ENCODE measurements at places on chromosomes 1 and 21.

- DNase-seq, result no peak
These were observed 43.1 kb upstream of the SGIP1 start for GRCh38 chr1:66490816-66491215.

DNA sequence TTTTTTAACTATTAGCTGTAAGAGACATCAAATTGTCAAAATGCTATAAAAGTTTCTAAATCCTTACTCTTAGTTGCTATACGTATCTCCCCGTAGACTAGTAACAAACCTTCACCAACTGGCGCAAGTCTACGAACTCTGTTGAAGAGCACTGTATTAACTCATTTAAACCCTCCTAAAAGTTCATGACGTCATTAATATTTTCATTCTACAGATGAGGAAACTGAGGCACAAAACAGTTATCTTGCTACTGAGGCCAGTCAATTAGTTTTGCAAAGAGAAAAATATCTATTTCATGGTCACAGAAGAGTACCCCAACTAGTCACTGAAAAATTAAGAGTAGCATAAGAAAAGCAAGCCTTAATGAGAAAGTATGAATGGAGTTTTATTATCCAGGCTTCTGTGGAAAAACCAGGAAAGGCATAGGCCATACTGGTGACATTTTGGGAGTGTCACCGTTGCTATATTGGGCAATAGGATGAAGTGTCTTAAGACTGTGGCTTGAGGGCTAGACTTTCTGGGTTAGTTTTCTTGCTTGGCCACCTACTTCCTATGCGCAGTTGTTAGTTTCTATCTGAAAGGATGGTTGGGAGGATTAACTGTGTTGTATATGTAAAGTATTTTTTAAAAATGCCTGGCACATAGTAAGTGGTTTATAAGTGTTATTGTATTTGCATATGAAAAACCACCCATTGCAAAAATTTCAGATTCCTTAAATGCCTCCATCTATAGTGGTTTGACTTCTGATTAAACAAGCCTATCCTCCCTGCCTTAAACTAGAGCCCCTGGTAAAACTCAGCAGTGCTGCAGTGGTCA lies 52.4 kb upstream of the SYT14 start:
- DNase-seq, result no peak

GRCh38 chr1:172770071-172770470 lies 111.2 kb downstream of the FASLG start:
- no peak for DNase-seq

DNA sequence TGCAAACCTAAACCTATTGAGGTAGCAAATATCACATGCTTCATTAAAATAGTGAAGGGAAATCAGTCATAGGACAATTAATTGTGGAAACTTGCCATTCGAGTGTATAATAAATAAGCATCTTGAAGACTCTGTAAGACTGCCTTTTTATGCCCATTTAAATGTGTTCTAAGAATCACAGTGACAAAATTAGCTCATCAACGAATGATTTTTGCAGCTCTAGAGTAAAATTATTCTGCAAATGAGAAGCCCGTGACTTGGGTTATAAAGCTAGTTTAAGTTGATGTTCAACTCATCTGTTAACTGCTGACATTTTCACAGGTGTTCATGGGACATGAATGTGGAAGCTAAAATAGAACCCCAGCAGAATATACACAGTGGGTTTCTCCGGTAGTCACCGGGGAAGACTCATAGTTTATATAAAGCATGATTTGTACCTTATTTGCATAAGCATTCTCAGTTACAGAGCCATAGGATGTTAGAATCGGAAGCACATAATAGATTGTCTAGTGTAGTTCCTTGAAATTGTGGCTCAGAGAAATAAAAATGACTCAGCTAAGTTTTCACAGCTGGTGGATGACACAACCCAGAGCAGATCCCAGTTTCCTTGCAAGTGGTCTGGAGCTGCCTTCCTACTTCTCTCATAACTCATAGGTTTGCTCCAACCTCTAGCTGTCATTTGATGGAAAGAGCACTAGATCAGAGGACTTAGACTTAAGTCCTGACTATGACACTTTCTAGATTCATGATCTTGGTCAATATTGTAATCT lies 107.3 kb downstream of the UCHL5 start:
- DNase-seq, result peak; percentile 9

- no peak for DNase-seq
These were observed 32.3 kb upstream of the PRELP start for GRCh38 chr1:203443296-203443695.

DNA sequence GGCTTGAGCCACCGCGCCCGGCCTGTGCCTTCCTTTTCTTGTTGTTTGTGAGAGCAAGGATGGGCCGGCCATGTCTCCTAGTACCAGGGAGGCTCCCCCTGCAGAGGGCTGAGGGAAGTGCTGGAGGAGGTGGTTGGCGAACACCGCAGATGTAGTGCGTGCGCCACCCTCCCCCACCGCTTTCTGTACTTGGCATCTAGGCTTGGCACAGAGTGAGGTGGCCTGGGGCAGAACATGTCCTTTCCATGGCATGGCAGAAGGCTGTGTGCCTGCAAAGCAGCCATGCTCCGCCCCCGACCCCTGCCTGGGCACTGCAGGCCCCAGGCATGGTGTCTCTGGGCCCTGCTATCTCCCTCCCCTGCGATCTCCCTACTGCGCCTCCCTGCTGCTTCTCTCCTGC lies 30.7 kb downstream of the ALPL start:
- DNase-seq, result no peak

DNA sequence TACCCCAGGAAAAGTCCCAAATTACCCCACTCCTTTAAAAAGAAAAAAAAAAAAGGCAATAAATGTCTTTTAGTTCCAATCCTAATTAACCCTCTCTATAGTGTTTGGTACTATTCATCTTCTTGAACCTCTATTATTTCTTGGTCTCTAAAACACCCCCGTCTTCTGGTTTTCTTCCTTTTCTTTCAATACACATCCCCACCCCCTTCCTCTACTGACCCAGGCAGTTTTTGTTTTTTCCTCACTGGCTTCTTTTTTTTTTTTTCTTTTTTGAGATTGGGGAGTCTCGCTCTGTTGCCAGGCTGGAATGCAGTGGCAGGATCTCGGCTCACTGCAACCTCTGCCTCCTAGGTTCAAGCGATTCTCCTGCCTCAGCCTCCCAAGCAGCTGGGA lies 26.1 kb downstream of the EGLN1 start:
- DNase-seq, result no peak

DNA sequence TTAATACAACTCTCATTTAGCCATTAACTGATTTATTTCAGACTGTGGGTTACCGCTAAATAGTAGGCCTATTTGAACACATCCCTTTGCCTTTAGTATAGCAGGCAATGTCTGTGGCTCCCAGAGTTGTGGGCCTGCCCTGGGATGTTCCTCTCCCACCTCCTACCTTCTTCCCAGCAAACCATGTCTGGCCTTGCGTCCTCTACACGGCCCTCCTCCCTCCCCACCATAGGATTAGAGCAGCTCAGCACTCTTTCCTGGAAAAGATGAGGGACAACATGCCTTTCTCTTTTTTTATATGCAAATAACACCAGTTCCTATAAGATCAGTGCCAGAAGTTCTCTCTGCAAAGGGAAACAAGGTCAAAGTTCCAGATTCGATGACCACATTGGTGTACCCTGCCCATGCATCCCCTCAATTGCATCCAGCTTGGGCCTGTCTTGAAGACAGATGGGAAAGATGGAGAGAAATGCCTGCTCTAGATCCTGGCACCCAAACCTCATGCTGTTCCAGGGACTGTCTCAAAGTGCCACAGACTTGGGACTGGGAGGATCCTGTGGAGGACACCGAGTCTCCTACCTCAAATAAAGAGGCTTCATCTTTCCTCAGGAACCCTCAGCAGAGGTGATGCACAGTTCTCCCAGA lies 57.2 kb downstream of the CD46 start:
- no peak for DNase-seq

GRCh38 chr21:44739316-44739715 lies 27.9 kb upstream of the TSPEAR start:
- DNase-seq, result no peak

GRCh38 chr1:3036447-3037280 lies 15.4 kb downstream of the ACTRT2 start:
- no peak for DNase-seq

DNA sequence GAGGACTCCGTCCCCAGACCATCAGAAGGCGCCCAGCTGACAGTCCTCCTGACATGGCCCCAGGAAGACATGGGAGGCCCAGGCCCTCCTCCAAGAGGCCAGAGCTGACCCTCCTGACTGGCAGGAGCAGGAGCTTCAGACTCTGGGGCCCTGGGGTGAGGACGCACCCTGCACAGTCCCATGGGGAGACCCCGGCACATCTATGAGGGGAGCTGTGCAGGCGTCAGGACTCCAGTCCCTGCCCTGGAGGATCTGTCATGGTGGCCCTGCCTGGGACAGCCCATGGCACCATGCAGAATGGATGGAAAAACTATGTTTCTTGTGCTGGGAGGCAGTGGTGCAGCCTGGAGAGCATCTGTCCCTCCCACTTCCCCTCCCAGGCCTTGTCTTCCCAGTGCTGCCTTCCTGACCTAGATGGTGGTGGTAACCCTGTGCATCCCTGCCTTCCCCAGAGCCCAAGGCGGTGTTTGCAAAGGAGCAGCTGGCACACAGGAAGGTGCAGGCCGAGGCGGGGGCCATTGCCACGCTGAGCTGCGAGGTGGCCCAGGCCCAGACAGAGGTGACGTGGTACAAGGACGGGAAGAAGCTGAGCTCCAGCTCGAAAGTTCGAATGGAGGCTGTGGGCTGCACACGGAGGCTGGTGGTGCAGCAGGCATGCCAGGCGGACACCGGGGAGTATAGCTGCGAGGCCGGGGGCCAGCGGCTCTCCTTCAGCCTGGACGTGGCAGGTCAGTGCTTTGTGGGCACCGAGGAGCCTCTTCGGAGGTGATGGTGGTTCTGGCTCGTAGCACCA lies 41.9 kb downstream of the OBSCN start:
- no peak for DNase-seq

DNA sequence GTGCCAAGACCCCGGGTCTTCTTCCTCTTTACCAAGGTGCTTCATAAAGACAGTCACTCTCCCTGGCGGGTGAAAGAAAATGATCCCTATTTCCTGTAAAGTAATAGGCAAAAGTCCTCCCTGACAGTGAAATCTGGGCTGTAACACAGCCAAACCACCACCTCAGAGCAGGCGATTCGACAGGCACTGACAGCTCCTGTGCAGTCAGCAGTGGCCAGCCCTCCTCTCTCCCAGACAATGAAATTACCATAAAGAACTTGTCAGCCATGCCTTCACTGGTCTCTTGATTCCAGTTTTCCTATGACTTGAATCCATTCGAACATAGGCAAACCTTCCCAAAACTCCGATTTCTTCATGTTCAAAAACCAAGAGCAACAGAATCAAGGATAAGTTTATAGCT lies 492.2 kb upstream of the DAB1 start:
- DNase-seq, result no peak

GRCh38 chr1:171379846-171380245 lies 65.9 kb downstream of the FMO4 start:
- no peak for DNase-seq
